Left kidney (tissue), 8 donors: ENCODE measurements at places on chromosomes 12 and 14. TPM values are rescaled to one million over a fixed set of nuclear protein-coding genes. Genes with fewer than 3 reads are reported as not detected.

The RFLNA gene
- 5.0 TPM for polyA plus RNA-seq

The TAS2R7 gene
- polyA plus RNA-seq, result not detected

The DLGAP5 gene
- 49.9 TPM for polyA plus RNA-seq

The HIGD1C gene
- polyA plus RNA-seq, result not detected

The CLEC1A gene
- 4.3 TPM for polyA plus RNA-seq

The ZBTB1 gene
- polyA plus RNA-seq, result 82.1 TPM

The IL22 gene
- polyA plus RNA-seq, result not detected

The GDF3 gene
- polyA plus RNA-seq, result 0.48 TPM

The OAS1 gene
- 14.3 TPM for polyA plus RNA-seq

GRCh38 chr12:25806271-25806670 is 152.2 kb upstream of the RASSF8 start:
- no peak for DNase-seq

- DNase-seq, result no peak
Observed at GRCh38 chr14:69910871-69911270, 31.7 kb downstream of the SMOC1 start.

GRCh38 chr12:106078358-106079010 is 60.3 kb downstream of the NUAK1 start:
- DNase-seq, result no peak

- no peak for DNase-seq
Observed at GRCh38 chr12:4091016-4091743, 182.4 kb upstream of the CCND2 start.

GRCh38 chr12:26846416-26846815 is 13.4 kb upstream of the ITPR2 start:
- DNase-seq, result no peak

GRCh38 chr14:67487937-67488893 is at the start of gene TMEM229B:
Gene TMEM229B, minus strand, starts transcription at chr14:67488721. Its CDS starts 14,798 bp downstream, at chr14:67473923.
- DNase-seq, result no peak

GRCh38 chr14:77040741-77041653 is 12.5 kb upstream of the IRF2BPL start:
- no peak for DNase-seq

DNA sequence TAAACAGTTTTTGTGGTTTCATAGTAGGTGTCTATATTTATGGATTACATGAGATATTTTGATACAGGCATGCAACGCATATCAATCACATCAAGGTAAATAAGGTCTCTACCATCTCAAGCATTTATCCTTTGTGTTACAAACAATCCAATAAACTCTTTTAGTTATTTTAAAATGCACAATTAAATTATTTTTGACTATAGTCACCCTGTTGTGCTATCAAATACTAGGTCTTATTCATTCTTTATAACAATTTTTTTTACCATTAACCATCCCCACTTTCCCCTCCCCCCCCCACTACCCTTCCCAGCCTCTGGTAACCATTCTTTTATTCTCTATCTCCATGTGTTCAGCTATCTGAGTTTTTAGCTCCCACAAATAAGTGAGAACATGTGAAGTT is 175.7 kb upstream of the FBXO33 start:
- DNase-seq, result no peak

- DNase-seq, result no peak
Observed at GRCh38 chr14:86243158-86243557, 713.2 kb downstream of the FLRT2 start.

- DNase-seq, result no peak
Observed at GRCh38 chr14:97655169-97655948, 858.2 kb downstream of the VRK1 start.

DNA sequence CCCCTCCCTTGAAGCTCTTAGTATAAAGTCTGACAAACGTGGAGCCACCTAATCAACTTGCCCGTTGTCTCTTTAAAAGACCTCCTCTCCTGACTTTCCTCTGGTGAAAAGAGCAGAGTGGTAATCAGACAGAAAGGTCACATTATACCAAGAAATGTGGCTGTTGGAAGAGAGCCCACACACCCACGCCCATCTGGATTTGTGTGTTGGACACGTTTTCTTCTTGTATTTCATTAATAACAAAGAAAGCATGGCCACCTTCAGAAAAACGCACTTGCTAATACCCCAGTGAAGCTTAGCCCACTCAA is 41.3 kb downstream of the CCDC60 start:
- no peak for DNase-seq

DNA sequence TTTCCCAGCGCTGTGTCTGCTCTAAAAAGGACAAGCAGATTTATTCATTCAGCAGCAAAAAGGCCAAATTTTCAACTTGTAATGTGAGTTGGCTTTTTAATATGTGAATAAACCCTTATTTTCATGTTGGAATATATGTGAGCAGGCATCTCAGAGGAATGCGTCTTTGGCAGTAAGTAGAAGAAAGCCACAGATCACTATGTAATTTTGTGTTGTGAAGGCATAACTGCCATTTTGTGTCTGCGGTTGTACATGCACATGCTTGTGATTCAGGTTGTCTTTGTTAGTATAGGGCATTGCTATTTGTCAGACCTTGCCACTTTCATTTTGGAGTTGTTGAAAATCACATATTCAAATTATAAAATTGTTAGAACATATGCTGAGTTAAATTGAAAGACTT is 398.8 kb upstream of the RGS6 start:
- DNase-seq, result no peak

DNA sequence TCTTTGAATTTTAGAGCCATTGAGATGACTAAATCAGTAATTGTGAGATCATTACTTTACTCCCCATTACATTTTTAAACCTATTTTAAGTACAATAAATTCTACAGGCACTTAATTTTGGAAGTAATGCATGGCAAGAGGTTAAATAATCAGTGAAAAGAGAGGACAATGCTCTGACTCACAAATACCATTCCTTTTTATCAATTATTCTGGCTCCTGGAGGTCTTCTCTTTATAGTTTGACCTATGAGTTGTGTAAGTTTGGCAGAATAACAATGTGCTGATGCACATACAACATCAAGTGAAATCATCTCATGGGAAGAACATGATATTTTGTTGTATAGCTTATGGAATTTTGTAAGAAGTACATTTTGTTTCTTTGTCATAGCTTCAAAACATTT is 166.7 kb downstream of the TMTC3 start:
- DNase-seq, result no peak

GRCh38 chr12:25058658-25059058 is 109.8 kb upstream of the BCAT1 start:
- no peak for DNase-seq

DNA sequence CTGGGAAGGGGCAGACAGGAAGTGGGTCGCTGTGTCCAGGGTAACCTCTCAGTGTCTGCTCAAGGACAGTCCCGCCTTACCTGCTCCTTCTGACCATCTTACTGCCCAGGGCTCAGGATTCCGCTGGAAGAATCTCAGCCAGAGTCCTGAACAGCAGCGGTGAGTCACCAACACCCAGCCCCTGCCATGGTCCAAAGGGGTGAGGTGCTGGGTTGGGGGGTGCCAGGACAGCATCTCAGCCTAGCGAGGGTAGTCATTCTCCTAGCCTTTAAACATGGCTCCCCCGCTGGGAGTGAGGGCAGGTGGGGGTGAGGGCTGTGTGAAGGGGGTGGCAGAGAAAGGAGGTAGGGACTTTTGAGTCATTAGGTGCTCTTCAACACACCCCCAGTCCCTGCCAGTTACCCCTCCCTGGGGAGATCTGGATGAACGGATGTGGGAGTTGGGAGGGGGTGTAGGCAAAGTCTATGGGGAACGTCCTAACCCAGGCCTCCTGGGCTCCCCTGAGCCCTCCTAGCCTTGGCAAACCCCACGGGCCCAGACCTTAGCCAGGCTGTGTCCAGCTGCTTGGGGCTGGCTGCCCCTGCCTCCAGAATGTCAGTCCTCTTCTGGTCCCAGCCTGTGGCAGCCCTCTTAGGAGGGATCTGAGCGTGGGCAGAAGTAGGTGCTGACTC is 2.5 kb downstream of the TAMALIN start:
- no peak for DNase-seq

DNA sequence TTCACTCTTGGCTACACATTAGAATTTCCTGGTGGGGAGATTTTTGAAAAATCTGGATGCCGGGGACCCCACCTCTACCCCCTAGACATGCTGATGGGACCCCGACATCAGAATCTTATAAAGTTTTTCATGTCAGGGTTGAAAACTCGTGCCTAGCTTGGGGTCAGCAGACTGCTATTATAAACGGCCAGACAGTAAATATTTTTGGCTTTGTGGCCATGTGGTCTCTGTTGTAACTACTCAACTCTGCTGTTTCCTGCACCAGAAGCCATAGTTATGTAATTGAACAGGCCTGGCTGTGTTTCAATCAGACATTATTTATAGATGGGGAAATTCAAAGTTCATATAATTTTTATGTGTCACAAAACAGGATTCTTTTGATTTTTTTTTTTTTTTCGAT is 41.6 kb downstream of the ACACB start:
- no peak for DNase-seq

DNA sequence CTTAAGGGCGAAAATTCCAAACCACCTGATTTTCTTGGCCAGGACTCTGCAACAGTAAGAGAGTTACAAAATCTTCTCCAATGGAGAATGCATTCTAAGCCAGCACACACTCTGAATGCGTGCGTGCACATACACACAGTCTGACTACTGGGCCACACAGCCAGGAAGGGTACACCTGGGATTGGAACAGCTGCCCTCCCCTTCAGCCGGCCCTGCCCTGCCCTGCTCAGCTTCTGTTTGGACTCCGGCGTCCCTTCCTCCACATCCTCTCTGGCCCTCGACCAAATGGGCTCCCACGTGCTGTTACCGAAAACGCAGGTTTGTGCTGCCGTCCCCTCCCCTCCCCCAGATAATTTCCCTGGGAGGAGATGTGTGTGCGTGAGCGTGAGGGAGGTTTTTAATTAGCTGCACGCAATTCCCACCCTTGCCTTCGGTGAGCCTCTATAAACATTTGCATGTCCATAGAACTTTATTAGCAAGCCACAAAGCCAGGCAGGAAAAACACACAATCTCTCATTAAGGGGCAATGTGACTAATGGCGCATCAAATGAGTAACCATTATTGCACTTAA is 43.0 kb downstream of the CCNK start:
- DNase-seq, result no peak

DNA sequence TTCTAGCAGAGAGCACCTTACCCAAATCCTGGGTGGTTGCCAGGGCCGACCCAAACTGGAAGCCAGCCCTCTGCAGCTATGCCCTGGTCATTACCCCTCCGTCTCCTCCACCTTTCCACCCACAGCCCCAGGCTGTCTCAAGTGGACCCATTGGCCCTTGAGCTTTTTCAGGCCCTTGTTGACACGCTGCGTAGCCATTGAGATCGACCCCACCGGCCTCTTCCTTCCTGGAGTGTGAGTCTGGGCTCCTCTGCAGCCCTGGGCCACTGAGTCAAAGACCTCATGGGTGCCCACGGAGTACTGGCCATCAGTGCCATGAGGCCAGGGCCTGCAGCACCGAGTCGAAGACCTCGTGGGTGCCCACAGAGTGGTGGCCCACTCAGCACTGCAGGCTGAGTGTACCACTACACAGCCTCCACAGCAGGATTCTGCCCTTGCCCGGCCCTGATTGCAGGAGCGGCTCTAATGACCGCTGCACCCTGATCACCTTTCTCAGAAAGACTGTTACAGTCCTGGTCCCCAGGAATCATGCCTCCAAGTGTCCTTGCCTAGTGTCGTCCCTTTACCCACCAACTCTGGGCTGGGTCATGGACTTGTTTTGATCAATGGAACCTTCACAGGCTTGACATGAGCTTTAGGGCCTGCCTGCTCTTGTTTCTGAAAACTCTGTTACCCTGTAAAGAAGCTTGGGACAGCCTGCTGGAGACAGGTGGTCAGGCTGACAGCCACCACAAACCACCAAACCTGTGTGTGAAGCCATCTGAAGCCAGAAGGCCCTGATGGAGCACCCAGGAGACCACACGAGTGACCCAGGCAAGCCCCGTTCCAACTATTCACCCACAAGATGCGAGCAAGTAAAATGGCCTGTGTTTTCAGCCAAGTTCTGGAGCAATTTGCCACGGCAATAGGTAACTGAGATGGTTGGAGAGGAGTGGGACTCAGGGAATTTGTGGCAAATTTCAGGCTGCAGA is 39.6 kb upstream of the TRAF3 start:
- DNase-seq, result no peak

- DNase-seq, result no peak
Observed at GRCh38 chr12:27001663-27002062, 12.5 kb downstream of the TM7SF3 start.

GRCh38 chr12:111544032-111544431 is 55.1 kb downstream of the ATXN2 start:
- no peak for DNase-seq

- no peak for DNase-seq
Observed at GRCh38 chr12:28145216-28145615, 45.0 kb upstream of the CCDC91 start.

- DNase-seq, result no peak
Observed at GRCh38 chr12:9977916-9978315, 6.7 kb downstream of the CLEC12A start.

- no peak for DNase-seq
Observed at GRCh38 chr14:54299410-54300363, 97.1 kb upstream of the CDKN3 start.

DNA sequence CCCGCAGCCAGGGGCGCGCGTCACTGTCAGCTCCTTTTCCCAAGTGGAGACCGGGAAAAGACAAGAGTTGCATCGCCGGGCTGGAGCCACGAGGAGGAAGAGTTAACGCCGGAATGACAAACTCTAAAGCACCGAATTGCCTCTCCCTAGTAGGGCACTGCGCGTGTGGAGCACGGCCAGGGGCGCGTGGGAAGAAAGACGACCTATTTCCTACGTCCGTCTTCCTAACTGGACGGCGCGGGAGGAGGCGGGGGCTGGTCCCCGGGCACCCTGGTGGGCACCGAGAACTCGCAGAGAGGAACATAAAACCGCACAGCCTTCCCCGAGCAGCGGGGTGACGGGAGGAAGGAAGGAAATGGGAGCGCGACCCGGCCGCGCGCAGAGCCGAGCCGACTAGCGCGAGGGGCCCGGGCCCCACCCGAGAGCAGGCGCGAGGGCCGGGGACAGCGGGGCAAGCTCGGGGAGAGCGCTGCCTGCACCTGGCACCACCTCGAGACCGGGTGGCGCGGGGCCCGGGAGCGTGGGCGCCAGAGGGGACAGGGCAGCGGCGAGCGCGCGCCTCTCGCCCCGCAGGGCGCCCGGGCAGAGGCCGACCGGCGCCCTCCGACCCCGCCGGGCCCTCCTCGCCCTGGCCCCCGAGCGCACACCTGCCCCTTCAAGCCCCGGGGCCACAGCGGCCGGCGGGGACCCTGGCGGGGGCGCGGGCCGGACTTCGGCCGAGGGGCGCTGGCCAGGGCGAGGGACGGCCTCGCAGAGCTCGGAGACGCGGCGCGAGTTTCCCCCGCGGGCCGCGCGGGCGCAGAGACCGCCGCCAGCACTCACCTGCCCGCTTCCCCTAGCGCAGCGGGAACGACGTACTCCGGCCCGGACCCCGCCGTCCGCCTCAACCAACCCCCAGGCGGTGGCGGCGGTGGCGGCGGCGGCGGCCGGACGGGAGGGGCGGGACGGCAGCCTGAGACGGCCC is at the start of gene SETD3:
TSS of gene SETD3 (minus strand) at position 954 of the 964 bp plus-strand sequence. CDS start 15,054 bp downstream, outside the sequence.
- peak; percentile 37 for DNase-seq
